Liver (tissue), 10 donors: ENCODE measurements at places on chromosomes 1 and 21. TPM values are rescaled to one million over a fixed set of nuclear protein-coding genes. Genes with fewer than 3 reads are reported as not detected.

- no peak for DNase-seq
- peaks cover 45% of the 10 kb centered on the region for H3K4me1 ChIP-seq
- H3K4me3 ChIP-seq: no peak overlapping the region
- no peaks in the 10 kb centered on the region for H3K27me3 ChIP-seq
- H3K27ac ChIP-seq: no peak overlapping the region
- H3K36me3 ChIP-seq: no peaks in the 10 kb centered on the region
Observed at GRCh38 chr1:205743977-205744376, 6.0 kb downstream of the NUCKS1 start.

- H3K4me1 ChIP-seq: no peaks in the 10 kb centered on the region
- no peak overlapping the region for H3K27ac ChIP-seq
- DNase-seq: no peak
Observed at GRCh38 chr21:19490481-19490880, 1086.9 kb upstream of the TMPRSS15 start.

GRCh38 chr1:92408825-92409224 lies 77.9 kb downstream of the GFI1 start:
- no peak overlapping the region for H3K4me3 ChIP-seq
- no peaks in the 10 kb centered on the region for H3K4me1 ChIP-seq

DNA sequence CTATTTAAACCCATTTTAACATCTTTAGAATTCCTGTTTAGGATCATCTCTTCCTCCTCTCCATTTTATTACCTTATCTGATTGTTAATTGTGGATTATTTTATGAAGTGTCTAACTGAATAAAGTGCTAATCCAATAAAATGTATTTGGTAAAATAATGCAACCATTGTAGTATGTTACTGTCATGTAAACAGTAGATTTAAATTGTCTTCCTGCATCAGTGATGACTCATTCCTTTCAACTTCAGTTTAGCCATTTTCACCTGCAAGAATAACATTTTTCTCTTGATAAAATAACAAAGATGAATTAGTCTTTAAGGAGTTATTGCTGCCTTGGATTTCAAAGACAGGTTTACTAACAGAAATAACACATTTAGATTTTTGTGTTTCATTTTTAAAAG lies 5.4 kb downstream of the PPP2R5A start:
- H3K4me1 ChIP-seq: peaks cover 10% of the 10 kb centered on the region
- H3K27ac ChIP-seq: no peak overlapping the region
- no peaks in the 10 kb centered on the region for H3K27me3 ChIP-seq
- H3K4me3 ChIP-seq: no peak overlapping the region

DNA sequence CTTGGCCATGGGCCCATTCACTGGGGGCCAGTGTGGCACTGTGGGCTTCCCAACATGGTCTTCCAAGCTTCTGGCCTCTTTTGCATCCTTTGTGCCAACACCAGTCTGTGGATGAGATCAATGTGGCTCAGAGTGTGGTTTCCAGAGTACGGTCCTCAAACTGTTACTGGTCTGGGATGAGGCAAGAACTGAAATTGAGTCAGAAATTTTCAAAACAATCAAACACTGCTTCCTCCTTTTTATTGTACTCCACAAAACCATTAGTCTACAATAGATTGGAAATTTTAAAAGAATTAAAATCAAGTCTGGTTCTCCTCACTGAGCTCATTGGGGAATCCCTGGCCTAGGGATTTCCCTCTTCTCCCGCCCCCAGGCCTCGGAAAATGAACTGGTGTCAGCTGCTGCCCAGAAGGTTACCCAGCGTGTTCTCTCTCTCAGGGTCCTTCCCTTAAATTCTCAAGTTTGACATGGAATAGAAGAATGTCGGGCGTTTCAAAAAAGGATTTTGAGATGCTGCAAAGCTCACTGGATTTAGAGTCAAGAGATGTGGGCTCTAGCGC lies 222.0 kb downstream of the SDCCAG8 start:
- H3K27me3 ChIP-seq: no peaks in the 10 kb centered on the region
- no peak overlapping the region for H3K27ac ChIP-seq
- H3K4me3 ChIP-seq: no peak overlapping the region

DNA sequence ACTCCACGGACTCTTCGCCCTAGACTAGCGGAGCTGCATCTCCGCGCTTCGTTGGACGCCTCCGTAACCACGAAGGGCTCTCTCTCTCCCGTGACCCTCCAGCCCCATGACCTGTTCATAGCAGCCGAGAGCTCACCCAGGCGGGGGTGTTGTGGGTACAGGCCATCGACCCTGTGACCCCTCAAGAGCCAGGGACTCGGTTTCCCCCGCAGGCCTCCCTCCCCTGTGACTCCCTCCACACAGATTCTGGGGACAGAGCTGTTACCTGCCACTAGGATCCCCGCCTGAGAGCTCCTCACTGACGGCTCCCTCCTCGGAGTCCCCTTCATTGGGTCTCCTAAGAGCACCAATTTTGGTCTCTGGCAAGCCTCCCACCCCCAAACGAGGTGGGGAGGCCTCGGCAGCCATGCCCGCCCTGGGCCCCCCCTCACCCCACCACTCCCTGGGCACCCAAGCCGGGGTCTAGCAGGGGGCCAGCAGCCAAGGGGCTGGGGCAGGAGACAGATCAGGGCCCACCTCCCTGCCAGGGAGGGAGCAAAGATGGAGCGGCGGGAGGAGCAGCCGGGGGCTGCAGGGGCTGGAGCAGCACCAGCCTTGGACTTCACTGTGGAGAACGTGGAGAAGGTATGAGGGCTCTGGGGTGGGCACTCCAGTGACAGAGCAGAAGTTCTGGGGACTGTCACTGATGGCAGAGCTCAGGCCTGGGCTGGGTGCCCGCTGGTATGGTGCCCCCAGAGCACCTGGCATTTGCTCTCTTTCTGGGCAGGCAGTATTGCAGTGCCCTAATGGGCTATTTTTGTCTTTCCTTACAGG lies 517 bp downstream of the IPO13 start:
- H3K27ac ChIP-seq: peak overlapping the region; percentile 89
- no peaks in the 10 kb centered on the region for H3K36me3 ChIP-seq
- H3K4me3 ChIP-seq: peak overlapping the region; percentile 99
- DNase-seq: no peak

DNA sequence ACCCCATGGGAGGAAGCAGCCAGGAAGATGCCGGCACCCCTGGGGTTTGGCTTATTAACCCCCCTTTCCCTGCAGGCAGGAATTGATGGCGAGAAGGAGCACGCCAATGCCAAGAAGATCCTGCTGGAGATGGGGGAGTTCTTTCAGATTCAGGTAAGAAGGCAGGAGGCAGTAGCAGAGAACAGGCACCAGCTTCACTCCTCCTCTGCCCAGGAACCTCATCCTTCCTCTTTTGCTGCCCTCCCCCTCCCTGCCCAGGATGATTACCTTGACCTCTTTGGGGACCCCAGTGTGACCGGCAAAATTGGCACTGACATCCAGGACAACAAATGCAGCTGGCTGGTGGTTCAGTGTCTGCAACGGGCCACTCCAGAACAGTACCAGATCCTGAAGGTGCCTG lies 1.2 kb upstream of the RUSC1 start:
- no peak overlapping the region for H3K27ac ChIP-seq
- DNase-seq: no peak
- no peak overlapping the region for H3K4me3 ChIP-seq
- H3K4me1 ChIP-seq: peaks cover 11% of the 10 kb centered on the region
- no peaks in the 10 kb centered on the region for H3K27me3 ChIP-seq

DNA sequence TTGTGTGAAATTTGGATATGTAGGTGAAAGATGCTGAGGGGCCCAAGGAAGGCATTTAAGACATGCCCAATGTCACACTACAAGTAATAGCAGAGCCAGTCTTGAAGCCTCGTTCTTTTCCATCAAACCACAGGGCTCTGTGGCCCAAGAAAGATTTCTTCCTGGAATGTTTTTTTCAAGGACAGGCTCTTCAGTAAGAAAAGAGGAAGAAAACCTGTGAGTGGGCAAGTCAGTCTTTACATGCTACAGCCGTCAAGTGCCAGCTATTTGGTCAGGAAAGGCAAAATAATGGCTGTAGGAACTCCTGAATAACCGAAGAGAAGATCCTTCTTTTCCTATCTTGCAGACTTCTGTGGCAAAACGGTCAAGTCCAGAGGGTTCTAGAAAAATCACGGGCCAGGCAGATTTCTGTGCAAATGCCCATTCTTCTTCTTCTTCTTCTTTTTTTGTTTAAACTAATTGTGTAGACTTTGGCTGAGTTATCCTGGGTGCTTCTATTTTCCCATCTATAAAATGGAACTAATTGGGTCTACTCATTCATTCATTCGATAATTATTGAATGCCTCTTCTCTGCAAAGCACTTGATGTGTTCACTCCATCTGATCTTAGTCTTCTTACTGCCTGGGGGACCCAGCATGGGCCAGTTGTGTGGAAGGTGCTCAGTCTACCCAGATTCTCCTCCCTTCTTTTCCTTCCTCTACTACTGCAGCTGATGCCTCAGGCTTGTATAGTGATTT lies 1.9 kb upstream of the ID3 start:
- no peaks in the 10 kb centered on the region for H3K27me3 ChIP-seq
- DNase-seq: no peak
- no peaks in the 10 kb centered on the region for H3K36me3 ChIP-seq
- H3K4me1 ChIP-seq: peaks cover 5% of the 10 kb centered on the region

DNA sequence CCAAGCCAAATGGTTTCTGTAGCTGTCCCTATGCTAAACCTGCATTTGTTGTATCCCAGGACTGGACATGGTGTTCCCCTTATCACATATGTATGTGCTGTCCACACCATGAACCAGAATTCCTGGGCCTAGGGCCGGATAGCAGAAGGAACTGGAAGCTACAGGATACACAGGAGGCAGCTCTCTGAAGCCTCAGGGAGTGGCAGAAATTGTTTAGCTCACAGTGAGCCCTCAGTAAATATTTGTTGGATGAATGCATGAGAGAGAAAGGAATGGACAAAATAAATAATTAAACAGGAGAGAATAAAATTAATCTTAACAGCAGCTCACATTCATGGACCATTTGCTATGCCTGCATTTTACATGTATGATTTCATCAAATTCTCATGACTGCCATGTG lies 2.1 kb downstream of the NIPAL3 start:
- no peak for DNase-seq
- no peak overlapping the region for H3K27ac ChIP-seq
- H3K4me1 ChIP-seq: peaks cover 25% of the 10 kb centered on the region
- H3K4me3 ChIP-seq: no peak overlapping the region

- H3K27ac ChIP-seq: no peak overlapping the region
- peaks cover 4% of the 10 kb centered on the region for H3K27me3 ChIP-seq
- no peak for DNase-seq
- no peaks in the 10 kb centered on the region for H3K36me3 ChIP-seq
Observed at GRCh38 chr1:203367057-203367456, 16.1 kb upstream of the FMOD start.

- H3K4me1 ChIP-seq: no peaks in the 10 kb centered on the region
- no peak for DNase-seq
- no peaks in the 10 kb centered on the region for H3K36me3 ChIP-seq
- H3K27ac ChIP-seq: no peak overlapping the region
- H3K4me3 ChIP-seq: no peak overlapping the region
- no peaks in the 10 kb centered on the region for H3K27me3 ChIP-seq
Observed at GRCh38 chr21:16709866-16710550, 802.8 kb upstream of the CXADR start.

DNA sequence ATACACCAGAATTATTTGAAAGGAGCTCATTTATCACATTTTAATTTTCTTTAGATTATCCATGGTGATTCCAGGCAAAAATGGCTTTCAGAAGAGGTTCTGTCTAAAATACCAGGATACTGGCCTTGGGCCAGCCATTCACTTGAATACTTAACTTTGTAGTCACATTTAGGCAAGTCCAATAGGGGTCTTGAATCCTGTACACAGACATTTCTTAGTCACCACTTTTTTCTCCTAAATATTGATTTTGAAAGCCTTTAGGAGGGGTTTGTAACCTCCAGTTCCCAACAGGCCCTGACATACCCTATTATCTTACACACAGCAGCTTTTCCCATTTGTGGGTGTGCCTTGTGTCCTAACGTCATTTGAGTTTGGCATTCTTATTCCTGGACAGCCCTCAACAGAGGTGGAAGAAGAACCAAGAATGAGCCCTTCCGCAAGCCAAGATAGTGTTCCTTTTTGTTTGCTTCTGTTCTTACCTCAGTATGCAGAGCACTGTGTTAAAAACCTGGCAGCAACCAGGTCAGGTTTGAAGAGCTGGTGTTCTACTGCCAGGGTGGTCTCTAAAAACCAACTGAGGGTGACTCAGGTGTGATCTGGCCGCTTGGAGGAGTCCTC lies 19.5 kb downstream of the MAP3K7CL start:
- no peak overlapping the region for H3K4me3 ChIP-seq
- DNase-seq: no peak
- H3K27ac ChIP-seq: no peak overlapping the region
- no peaks in the 10 kb centered on the region for H3K27me3 ChIP-seq
- H3K36me3 ChIP-seq: no peaks in the 10 kb centered on the region
- H3K4me1 ChIP-seq: no peaks in the 10 kb centered on the region

DNA sequence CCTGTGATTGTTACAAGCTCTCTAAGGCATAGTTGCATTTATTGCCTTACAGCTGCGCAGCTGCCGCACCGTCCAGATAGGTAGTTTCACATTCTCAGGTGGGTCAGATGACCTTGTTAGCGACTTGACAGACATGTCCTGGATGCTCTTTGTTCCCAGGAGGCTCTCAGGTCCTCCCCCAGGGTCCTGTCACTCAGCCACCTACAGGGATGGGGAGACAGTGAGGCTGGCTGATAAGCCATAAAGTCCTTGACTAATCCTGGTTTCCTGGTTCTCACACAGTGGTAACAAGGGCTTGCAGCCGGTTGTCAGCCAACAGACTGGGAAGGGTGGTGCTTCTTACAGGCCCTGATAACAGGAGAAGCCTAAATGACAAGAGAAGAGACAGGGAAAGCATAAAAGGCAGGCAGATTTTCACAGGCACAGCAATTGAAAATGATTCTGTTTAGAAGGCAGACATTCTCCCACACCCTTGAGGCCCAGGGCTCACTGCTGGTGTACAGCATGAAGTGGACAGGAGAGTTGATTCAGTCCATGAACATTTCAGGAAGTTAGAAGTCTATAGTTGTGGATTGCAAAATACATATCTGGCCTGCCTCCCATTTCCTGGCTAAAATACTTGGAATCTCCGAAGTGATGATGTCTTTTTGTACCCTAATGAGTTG lies 2.9 kb downstream of the ARF1 start:
- no peak overlapping the region for H3K4me3 ChIP-seq
- DNase-seq: no peak
- H3K27me3 ChIP-seq: no peaks in the 10 kb centered on the region
- H3K4me1 ChIP-seq: peaks cover 36% of the 10 kb centered on the region
- H3K36me3 ChIP-seq: peaks cover 8% of the 10 kb centered on the region

RGS13 gene
- polyA plus RNA-seq: 0.05 TPM

PALMD gene
- 9.7 TPM for polyA plus RNA-seq

MMP23B gene
- polyA plus RNA-seq: 1.5 TPM

CIART gene
- polyA plus RNA-seq: 2.0 TPM

USP48 gene
- 7.8 TPM for polyA plus RNA-seq

LCE2B gene
- polyA plus RNA-seq: not detected

FCRL3 gene
- polyA plus RNA-seq: 0.16 TPM

RGS16 gene
- polyA plus RNA-seq: 0.54 TPM
